Adrenal gland (tissue), 19 donors: ENCODE measurements at places on chromosomes 3 and 15.

DNA sequence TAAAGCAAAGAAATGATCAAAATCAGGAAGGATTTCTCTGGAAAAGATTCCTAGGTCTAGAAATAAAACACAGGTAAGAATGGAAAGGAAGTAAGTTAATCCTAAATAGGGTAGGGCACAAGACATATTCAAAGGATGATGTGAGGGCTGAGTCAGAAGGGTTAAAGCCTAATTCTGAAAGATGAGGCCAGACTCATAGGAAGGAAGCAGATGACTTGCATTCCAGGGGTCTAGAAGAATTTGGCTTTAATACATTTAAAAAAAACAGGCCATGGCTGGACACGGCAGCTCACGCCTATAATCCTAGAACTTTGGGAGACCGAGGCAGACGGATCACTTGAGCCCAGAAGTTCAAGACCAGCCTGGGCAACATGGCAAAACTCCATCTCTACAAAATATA, 3.2 kb downstream of the SSR3 start:
- no peaks in the 10 kb centered on the region for H3K27me3 ChIP-seq
- H3K36me3 ChIP-seq, result no peaks in the 10 kb centered on the region
- H3K27ac ChIP-seq, result no peak overlapping the region

DNA sequence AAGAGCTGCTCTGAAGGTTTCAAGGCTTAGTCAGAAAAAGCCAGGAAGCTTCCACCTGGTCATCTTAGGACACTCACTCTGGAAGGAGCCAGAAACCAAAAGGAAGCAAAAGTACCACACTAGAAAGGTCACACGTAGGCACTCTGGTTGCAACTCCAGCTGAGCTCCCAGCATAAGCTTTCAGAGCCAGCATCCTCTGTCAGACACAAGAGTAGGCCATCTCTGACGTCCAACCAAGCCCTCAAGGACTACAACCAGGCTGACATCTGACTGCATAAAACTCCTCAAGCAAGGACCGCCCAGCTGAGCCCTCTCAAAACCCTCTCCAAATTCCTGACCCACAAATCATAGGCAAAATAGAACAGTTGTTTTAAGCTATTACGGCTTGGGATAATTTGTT, 12.8 kb downstream of the SH3BP5 start:
- no peaks in the 10 kb centered on the region for H3K36me3 ChIP-seq
- DNase-seq, result peak; percentile 82
- H3K4me1 ChIP-seq, result peaks cover 98% of the 10 kb centered on the region
- no peak overlapping the region for H3K4me3 ChIP-seq
- no peaks in the 10 kb centered on the region for H3K27me3 ChIP-seq

DNA sequence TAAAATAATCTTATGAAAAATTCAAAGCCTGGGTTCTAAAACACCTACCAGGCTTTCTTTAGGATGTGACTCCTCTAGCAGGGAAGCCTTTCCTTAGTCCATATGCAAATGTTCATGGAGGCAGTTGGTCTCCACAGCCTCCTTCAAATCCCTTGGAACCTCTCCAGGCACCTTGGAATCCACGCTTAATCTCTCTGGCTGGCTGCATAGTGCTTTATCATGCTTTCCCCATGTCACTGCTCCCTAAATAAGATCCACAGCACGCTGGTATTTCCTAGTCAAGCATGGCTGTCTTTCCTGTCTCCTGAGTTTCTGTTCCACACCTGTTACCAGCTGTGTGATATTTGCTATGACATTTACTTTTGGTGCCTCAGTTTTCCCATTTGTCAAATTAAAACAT, 71.3 kb downstream of the CLSTN2 start:
- no peak for DNase-seq
- no peaks in the 10 kb centered on the region for H3K36me3 ChIP-seq
- H3K27ac ChIP-seq, result no peak overlapping the region

GRCh38 chr3:133829310-133829707, 23.7 kb downstream of the SRPRB start:
- H3K27me3 ChIP-seq, result no peaks in the 10 kb centered on the region
- H3K4me1 ChIP-seq, result no peaks in the 10 kb centered on the region
- no peak overlapping the region for H3K27ac ChIP-seq

GRCh38 chr15:85652457-85652856, 142.3 kb downstream of the KLHL25 start:
- H3K36me3 ChIP-seq, result no peaks in the 10 kb centered on the region
- no peaks in the 10 kb centered on the region for H3K27me3 ChIP-seq
- peaks cover 19% of the 10 kb centered on the region for H3K4me1 ChIP-seq
- H3K4me3 ChIP-seq, result no peak overlapping the region
- no peak for DNase-seq
- H3K27ac ChIP-seq, result no peak overlapping the region

GRCh38 chr3:7875925-7876324, 625.7 kb upstream of the LMCD1 start:
- no peak overlapping the region for H3K4me3 ChIP-seq
- H3K36me3 ChIP-seq, result no peaks in the 10 kb centered on the region
- peak overlapping the region; percentile 20 for H3K27ac ChIP-seq
- H3K27me3 ChIP-seq, result no peaks in the 10 kb centered on the region
- H3K4me1 ChIP-seq, result peaks cover 16% of the 10 kb centered on the region

GRCh38 chr15:35507932-35508638, 37.9 kb downstream of the DPH6 start:
- H3K36me3 ChIP-seq, result no peaks in the 10 kb centered on the region
- no peak for DNase-seq
- H3K4me1 ChIP-seq, result peaks cover 3% of the 10 kb centered on the region

GRCh38 chr3:127547761-127548605, 42.5 kb downstream of the TPRA1 start:
- no peak overlapping the region for H3K4me3 ChIP-seq
- peaks cover 4% of the 10 kb centered on the region for H3K4me1 ChIP-seq
- DNase-seq, result peak; percentile 76
- H3K36me3 ChIP-seq, result no peaks in the 10 kb centered on the region
- H3K27ac ChIP-seq, result peak overlapping the region; percentile 45

GRCh38 chr3:21544076-21544462, 206.9 kb downstream of the ZNF385D start:
- no peaks in the 10 kb centered on the region for H3K27me3 ChIP-seq
- H3K4me3 ChIP-seq, result no peak overlapping the region
- DNase-seq, result no peak
- no peaks in the 10 kb centered on the region for H3K36me3 ChIP-seq
- H3K27ac ChIP-seq, result no peak overlapping the region

GRCh38 chr3:4355401-4356219, 52.4 kb downstream of the SETMAR start:
- H3K27ac ChIP-seq, result peak overlapping the region; percentile 36
- H3K4me1 ChIP-seq, result peaks cover 14% of the 10 kb centered on the region
- H3K36me3 ChIP-seq, result no peaks in the 10 kb centered on the region
- H3K4me3 ChIP-seq, result no peak overlapping the region
- no peaks in the 10 kb centered on the region for H3K27me3 ChIP-seq
- peak; percentile 56 for DNase-seq

DNA sequence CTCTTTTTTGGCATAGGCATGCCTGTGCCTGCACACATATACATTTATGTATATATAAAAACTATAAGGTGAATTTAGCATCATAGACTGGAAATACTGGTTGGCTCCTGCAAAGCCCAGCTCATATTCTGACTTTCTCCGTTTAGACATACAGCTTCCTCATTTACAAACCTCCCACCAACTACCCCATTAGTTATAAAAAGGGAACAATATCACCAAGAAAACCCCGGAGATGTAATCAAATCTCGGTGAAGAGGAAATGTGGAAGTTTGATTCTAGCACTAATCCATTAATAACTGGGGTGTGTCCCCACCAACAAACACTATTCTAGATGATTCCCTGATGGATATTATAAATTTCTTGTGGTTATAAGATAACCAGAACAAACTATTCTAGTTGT, 517.7 kb upstream of the TBL1XR1 start:
- no peaks in the 10 kb centered on the region for H3K27me3 ChIP-seq
- H3K4me3 ChIP-seq, result no peak overlapping the region
- peaks cover 14% of the 10 kb centered on the region for H3K4me1 ChIP-seq
- no peak overlapping the region for H3K27ac ChIP-seq
- no peaks in the 10 kb centered on the region for H3K36me3 ChIP-seq

DNA sequence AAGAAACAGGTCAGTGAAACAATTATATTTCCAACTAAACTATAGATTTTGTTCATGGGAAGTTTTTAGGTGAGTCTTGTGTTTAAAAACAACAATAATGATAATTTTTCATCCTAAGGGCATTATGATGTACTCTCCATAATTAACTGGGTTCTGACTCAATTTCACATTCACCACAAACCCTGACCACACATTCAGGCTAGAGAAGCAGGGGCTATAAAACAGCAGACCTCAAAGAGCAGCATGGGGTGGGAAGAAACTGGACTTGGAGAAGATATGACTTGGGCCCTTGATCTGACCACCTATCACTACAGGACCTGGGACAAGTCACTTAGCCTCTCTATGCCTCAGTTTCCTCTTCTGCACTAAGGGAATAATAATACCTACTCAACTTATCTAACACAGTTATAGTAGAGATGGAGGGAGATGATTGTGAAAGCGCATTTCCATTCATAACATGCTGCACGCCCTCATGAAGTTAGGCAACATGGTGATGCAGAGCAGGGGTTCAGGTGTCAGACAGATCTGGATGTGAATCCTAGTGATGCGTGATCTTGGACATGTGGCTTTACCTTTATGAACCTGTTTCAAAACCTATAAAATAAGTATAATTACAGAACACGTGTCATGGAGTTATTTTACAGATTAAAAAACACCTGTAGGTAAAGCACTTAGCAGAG, 63.0 kb upstream of the ACP3 start:
- H3K27me3 ChIP-seq, result no peaks in the 10 kb centered on the region
- H3K4me3 ChIP-seq, result no peak overlapping the region
